ENCODE measurements at places on chromosomes 4 and X.

GRCh38 chrX:1450361-1451161, 2.1 kb downstream of the ASMTL start:
- no peak for DNase-seq

- no peak for DNase-seq
Measured at GRCh38 chr4:165828928-165829327, 44.1 kb upstream of the TLL1 start.

DNA sequence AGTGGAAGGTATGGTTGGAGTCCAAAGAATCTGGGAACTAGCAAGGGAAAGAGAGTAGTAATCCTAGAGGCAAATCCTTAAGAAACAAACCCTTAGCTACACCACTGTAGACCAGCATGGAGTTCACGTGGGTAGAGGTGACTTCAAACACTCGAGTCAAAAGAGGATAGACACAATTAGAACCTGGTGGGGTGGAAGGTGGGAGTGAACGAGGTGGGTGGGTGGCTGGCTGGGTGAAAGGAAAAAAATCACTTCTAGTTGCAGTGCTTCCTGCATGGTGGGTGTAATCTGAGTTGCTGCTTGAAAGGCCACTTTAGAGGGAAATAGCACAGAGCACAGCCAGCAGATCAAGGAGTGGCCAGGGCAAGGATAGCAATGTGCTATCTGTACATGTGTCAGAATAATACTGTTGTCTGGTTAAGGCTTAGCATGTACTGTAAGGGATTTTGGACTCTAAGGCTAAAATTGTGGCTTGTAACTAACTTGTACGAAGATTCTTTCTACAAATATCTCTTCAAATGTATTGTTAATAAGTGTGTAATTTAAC, 356.2 kb downstream of the GRIA2 start:
- DNase-seq: no peak

DNA sequence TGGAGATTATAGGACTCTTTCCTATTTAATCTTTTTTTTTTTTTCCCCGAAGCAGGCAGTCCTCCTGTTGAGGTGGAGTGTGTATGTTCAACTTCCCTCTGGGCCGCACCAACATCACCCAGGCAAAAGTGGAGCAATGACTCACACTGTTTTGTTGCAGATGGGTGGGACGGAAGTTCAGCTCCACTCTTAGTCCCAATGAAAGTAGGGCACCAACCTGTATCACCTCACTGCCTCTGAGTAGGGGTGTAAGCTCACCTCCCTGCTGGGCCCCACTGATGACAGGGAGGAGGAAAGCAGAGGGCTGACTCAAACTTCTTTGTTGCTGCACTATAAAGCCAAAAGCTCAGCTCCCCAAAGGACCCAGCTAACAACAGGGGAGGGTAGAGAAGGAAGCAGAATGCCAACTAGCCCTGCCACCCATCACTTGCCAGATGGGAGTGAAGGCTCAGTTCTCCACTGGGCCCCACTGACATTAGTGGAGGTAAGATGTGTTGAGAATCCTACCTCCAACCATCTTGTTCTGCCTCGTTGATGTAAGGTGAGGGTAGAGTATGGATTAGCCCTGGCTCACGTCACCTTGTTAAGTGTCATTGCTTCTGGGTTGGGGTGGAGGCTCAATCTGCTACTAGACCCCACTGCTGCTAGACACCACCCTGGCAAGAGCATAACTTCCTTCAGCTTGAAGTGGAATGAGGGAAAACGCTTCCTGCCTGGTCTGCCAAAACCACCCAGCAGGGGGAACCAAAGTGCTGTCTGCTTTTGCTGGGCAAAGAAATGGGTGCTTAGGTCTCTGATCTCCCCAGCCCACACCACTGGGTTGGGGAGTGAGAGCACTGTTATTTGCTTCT, 14.1 kb downstream of the RPS6KA3 start:
- peak; percentile 52 for DNase-seq

- no peak for DNase-seq
Measured at GRCh38 chr4:6031846-6032245, 13.6 kb upstream of the C4orf50 start.

DNA sequence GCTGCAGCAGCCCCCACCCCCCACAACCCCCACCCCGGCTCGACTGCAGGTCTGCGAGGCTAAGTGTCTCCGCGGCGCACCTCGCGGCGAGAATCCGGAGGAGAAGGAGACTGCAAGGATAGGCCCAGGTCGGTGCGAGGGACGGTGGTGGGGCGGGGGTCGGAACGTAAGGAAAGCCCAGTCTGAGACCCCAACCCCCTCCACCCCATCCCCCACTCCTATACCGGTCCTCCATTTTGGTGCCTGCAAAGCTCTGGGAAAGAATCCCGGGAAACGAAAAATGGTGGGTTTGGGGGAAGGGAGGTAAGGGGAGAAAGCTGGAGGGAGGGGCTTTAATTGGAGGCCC, 614 bp downstream of the BEX3 start:
- peak; percentile 31 for DNase-seq

DNA sequence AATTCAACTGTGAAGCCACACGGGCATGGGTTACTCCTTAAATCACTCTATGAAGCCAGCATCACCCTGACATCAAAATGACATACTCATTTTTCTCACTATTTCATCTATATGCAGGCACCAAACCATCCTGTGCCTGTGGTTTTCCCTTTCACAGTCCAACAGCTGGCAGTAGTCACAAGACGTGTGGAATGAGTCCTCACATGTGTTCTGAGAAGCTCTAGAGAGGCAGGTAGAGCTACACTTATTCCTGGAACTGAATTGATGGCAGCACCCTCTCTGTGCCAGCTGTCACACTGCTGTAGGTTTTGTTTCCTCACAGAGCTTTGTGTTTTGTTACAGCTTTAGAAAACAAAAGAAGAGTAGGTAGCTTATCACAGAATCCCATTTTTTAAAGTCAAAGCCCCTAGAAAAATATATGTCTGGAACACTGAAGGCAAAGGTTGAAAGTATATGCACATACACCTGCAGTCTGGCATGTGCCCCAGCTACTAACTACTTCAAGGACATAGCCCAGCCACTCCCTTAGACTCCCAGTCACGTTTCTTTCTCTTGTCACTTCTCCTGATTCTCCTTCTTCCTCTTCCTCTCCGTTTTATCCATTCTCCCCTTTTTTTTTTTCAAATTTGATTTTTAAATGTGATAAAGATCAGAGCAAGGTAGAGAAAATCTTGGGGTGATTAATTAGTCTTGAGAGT, 107.1 kb downstream of the ANXA10 start:
- DNase-seq: no peak

GRCh38 chr4:71185037-71185436, 153.8 kb upstream of the SLC4A4 start:
- DNase-seq: no peak

GRCh38 chr4:170079981-170080380, 9.8 kb downstream of the AADAT start:
- DNase-seq: no peak

GRCh38 chr4:76767983-76768382, 130.0 kb downstream of the SOWAHB start:
- peak; percentile 66 for DNase-seq

GRCh38 chr4:158314756-158315487, 104.6 kb downstream of the TMEM144 start:
- DNase-seq: peak; percentile 69

GRCh38 chr4:54217642-54218495, 11.2 kb upstream of the PDGFRA start:
- DNase-seq: peak; percentile 88

DNA sequence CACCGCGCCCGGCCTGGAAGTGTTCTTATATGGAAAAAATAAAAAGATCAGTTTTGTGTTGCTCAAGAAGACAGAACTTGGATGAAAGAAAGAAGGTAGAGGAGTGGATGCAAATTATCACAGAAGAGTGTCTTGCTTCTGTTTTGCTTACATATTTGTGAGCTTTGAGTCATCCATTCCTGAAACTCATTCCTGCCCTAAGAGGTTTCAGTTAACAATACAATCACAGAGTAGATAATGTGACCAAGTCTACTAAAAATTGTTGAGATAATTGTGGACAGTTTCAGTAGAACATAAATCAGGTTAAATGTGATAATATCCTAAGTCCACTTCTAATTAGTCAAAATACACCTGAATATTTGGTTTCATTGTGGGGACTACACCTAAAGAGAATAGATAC, 26.4 kb upstream of the LRCH2 start:
- peak; percentile 14 for DNase-seq

- peak; percentile 4 for DNase-seq
Measured at GRCh38 chr4:28555866-28556265, 1695.2 kb downstream of the STIM2 start.

DNA sequence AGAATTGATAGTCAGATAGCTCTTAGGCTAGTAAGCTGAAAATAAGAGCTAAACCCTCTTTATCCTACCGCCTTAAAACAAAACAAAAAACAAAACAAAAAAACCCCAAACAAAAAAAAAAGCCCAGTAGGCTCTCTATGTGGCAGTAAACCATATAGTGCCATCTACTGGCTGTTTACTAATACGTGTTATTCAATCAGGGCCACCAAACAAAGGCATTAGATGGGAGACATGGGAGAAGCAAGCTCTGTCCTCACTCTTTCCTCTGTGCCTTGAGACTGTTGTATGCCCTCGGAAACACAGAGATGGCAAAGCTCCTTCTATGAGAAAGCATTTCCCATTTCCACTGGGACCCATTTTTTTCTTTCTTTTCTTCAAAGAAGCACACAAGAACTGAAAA, 148.8 kb upstream of the MID1 start:
- DNase-seq: peak; percentile 43

GRCh38 chr4:90715242-90715641, 588.0 kb downstream of the CCSER1 start:
- DNase-seq: no peak

- peak; percentile 23 for DNase-seq
Measured at GRCh38 chr4:168907119-168907698, 102.8 kb downstream of the CBR4 start.

GRCh38 chr4:68874507-68874906, 58.7 kb downstream of the UGT2B10 start:
- DNase-seq: no peak

DNA sequence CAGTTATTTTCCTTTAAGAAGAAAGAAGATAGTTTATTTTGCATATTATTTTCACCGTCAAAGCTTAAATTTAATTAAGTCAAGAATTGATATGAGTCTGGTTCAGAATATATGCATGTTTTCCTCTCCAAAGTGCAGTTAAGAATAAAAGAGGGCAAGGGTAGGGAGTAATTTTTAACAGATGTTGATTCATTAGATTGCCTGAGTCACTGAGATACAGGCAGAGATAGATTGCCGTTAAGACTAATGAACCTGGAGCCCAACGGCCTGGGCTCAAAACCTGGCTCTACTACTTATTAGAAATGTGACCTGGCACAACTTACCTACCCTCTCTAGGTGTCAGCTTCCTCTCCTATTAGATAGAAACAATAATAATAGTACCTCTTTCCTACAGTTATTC, 1037.4 kb upstream of the PABPC4L start:
- no peak for DNase-seq

GRCh38 chr4:82293304-82293703, 80.5 kb downstream of the HNRNPD start:
- DNase-seq: no peak

GRCh38 chrX:55490974-55491373, 1.3 kb upstream of the USP51 start:
- no peak for DNase-seq

DNA sequence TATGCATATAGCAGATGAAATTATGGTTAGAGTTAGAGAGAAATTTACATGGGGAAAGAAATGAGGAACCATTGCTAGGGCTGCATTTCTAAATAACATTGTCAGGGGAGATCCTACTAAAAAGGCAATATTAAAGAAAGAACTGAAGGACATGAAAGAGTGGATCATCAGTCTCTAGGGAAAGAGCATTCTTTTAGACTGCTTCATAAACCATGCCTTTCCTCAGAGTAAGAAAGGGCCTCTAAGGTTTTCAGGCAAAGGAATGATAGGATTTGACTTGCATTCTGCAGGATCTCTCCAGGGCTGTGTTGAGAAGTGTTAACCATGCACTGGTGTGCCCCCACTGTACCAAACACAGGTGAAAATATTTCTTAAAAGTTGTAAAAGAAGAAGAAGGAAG, 385.4 kb upstream of the MAD2L1 start:
- no peak for DNase-seq

- DNase-seq: no peak
Measured at GRCh38 chrX:45696736-45697135, 496.1 kb upstream of the DIPK2B start.

- peak; percentile 24 for DNase-seq
Measured at GRCh38 chr4:19382993-19383756, 868.5 kb upstream of the SLIT2 start.

- DNase-seq: no peak
Measured at GRCh38 chr4:135718019-135718418, 1516.4 kb upstream of the PABPC4L start.

GRCh38 chr4:152691761-152692160, 12.0 kb upstream of the TMEM154 start:
- no peak for DNase-seq

DNA sequence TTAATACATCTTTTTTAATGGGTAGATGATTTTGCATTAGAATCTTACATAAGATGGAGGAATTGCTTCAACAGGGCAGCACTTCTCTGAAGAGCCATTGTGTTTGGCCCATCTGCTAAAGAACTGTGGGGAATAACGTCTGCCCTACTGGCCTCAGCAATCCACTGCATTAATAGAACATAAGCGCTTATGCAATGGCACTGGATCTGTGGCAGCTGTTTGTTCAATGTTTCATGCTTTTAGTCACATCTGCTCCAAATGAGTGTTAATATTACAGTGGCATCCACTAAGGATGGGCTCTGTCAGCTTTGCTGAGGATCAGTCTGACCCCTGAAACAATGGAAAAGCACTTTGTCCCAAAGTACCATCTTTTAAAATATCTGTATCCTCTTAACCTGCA, 279.0 kb upstream of the GK2 start:
- DNase-seq: no peak

GRCh38 chrX:39848900-39849299, 248.9 kb downstream of the BCOR start:
- peak; percentile 53 for DNase-seq

DNA sequence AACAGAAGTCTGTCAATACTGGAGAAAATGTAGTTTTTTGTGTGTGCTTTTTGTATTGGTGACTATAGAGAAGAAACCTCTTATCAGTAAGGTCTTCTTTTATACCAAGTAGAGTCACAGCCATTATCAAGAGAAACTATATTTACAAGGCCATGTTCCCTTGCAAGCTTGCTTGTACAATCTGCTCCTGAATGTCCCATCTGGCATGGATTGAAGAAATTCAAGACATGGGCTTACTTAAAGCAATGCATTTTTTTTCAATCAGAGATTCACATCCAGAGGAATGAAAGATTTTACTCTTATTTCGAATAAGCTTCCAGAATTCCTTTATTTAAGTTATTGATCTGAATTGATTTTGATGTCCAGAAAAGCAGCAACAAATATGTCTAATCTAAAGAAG, 537.3 kb upstream of the RPS6KA3 start:
- no peak for DNase-seq

Data from GM03348 (cell line).